Fibroblast of lung (primary cell): ENCODE measurements at places on chromosomes 16 and 17. TPM values are rescaled to one million over a fixed set of nuclear protein-coding genes. Genes with fewer than 3 reads are reported as not detected.
A peak's percentile ranks its signal among the peaks of the same experiment; 100 is the strongest.

RHBDL3 gene
- 0.17 and 0.26 TPM in 2 replicates for total RNA-seq

MXRA7 gene
- total RNA-seq, result 127 and 142 TPM in 2 replicates

MAP3K14 gene
- 3.6 TPM in 2 replicates for total RNA-seq

TBC1D3H gene
- total RNA-seq, result not detected in 2 replicates

PPY gene
- not detected in 2 replicates for total RNA-seq

OR2C1 gene
- under 0.01 and 0.17 TPM in 2 replicates for total RNA-seq

OR4D1 gene
- not detected in 2 replicates for total RNA-seq

PTX4 gene
- total RNA-seq, result not detected in 2 replicates

MT1G gene
- 11.6 and 16.4 TPM in 2 replicates for total RNA-seq

DNA sequence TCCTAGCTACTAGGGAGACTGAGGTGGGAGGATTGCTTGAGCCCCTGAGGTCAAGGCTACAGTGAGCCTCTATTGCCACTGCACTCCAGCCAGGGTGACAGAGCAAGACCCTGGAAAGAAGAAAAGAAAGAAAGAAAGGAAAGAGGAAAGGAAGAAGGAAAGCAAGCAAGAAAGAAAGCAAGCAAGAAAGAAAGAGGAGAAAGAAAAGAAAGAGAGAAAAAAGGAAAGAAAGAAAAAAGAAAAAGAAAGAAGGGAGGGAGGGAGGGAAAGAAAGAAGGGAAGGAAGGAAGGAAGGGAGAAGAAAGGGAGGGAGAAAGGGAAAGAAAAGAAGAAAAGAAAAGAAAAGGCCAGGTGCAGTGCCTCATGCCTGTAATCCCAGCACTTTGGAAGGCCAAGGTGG lies 9.0 kb downstream of the ACTG1 start:
- DNase-seq, result no peak

DNA sequence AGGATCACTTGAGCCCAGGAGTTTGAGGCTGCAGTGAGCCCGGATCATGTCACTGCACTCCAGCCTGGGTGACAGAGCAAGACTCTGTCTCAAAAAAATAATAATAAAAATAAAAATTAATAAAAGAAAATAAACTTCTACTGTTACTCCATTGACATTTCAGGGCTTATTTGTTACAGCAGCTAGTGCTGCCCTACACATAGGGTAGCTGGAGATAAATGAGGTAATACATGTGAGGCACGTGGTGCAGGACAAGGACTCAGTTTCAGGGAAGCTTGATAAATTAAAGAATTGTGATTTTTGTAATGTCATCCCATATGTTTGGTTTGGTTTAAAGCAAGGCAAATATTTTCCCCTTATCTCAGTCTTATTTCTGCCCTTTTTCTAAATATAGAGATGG lies 80.3 kb downstream of the GSG1L start:
- no peak for DNase-seq

- no peak for DNase-seq
Measured at GRCh38 chr17:38657824-38658740, 16.7 kb downstream of the EPOP start.

GRCh38 chr17:7138800-7139381 lies 24.3 kb upstream of the ASGR2 start:
- DNase-seq, result no peak

DNA sequence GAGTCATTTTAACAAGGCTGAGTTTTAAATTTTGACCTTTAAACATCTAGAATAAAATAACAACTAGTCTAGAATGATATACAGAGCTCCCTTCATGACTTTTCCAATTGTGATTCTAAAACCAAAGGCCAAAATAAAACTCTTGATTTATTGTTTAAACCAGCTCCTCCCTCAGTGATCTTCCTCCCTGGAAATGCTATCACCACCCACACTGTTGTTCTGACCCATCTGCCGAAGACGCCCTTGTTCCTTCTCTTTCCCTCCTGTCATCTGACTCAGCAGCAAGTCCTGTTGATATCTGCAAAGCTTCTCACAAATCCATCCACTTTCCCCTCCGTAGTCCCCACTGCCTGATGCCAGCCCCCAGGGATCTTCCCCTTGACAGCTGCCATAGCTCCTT lies 231.6 kb upstream of the DYNLRB2 start:
- DNase-seq, result no peak

DNA sequence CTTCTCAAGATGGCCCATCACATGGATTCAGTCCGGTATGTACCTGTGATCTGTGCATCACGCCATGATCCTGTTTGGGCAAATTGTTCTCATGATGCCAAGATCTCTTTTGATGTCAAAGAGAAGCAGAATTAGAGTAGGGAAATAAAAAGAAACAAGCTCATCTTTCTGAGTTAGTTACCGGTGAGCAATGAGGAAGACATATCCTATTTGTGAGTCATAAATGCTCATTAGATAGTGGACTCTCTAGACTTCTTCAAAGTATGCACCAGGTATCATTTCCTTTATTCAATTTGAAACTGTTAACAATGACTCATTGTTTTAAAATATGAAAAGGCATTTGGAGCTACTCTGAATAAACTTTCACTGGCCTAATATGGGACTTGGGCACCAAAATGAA lies 8.0 kb upstream of the KRTAP4-12 start:
- DNase-seq, result peak; percentile 75

DNA sequence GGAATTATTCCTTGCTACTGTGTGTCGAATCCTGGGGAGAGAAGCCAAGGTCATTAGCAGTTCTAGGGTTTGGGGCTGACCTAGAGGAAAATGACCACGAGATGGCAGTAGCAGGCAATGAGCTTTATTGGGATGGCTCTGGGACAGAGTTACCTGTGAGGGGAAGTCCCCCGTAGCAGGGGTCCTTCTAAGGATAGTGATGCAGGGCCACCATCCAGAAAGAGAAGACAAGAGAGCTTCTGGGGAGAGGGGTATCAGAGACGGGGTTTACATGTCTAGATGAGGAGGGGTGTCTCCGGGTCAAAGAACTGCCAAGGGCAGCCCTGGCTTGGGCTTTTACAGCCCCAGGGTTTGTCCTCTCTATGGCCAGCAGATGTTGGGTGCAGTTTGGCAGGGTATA lies 6.4 kb upstream of the GGT6 start:
- DNase-seq, result peak; percentile 63

DNA sequence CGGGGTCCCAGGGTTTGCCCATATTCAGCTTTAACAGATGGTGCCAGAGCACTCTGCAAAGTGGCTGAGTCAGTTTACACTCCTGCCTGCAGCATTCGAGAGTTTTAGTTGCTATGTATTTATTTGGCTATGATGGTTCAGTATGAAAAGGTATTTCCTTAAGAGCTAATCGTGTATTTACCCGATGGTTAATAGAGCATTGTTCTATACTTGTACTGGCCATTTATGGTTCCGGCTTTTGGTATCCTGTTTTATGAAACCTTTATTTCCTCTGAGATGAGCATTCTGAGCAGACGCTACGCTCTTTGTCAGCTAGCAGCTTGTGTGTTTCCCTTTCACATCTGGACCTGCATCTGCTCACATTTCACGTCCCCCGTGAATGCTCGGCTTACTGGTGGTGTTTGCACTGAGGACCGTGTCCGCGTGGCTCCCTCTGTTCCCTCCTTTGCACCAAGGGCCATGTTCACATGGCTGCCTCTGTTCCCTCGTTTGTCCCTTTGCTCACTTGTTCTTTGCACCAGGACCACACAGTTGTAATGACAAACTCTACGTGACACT lies 149.1 kb upstream of the CHMP6 start:
- no peak for DNase-seq

- no peak for DNase-seq
Measured at GRCh38 chr17:9044772-9045463, 23.6 kb downstream of the NTN1 start.

DNA sequence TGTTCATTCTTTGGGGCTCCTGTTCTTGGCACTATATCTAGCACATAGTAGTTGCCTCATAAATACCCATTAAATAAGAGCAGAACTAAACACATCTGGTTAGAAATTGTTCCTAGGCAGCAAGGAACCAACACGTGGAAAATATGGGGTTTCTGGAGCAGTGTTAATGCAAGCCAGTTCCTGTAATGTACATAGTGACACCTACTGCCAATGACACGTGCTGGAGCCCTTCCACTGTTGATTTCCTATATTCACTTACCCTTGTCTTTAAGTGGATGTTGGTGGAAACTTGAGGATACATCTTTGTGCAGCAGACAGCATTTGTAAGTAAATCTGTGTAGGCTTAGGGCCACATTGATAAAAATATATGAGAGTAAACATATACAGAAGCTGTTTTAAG lies 1.6 kb upstream of the IRF8 start:
- DNase-seq, result no peak

DNA sequence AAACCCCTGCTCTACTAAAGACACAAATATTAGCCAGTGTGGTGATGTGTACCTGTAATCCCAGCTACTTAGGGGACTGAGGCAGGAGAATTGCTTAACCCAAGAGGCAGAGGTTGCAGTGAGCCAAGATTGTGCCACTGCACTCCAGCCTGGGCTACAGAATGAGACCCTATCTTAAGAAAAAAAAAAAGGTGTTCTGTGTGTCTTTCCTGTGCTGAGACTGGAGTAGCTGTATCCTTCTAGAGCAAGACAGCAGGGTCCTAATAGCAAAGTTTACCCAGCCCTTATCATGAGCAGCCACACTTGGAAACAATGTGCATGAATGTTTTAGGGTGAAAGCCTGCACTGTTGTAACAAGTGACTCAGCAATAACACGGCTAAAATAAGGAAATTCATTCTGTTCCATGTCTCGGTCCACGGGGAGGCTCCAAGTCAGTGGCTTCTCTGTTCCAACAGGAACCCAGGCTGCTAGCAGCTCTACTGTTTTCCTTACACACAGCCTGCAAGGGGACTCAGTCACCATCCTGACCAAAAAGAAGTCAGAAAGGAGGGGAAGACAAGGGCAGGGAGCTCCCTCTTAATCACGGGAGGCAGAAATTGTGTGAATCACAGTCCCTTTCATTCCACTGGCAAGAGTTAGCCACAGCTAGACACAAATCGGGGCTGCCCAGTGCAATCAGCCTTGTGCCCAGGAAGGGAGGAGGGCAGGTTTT lies 7.1 kb upstream of the SLC5A11 start:
- DNase-seq, result peak; percentile 63

DNA sequence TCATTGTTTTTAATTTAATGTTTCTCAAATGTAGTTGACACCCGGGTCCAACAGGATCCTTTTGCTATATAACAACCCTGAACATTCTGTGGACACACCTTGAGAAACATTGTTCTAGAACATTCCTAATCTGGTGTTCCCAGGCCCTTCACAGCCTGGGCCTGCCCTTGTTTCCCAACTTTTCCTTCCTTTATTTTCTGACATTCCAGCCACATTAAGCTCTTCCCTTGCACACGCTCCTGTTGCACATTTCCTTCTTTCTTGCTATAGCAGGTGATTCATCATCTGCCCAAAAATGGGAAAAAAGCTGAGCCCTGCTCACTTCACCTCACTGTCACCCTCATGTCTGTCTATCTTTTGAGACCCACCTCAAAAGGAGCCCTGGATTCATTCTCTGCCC lies 67.9 kb upstream of the MARCHF10 start:
- no peak for DNase-seq

DNA sequence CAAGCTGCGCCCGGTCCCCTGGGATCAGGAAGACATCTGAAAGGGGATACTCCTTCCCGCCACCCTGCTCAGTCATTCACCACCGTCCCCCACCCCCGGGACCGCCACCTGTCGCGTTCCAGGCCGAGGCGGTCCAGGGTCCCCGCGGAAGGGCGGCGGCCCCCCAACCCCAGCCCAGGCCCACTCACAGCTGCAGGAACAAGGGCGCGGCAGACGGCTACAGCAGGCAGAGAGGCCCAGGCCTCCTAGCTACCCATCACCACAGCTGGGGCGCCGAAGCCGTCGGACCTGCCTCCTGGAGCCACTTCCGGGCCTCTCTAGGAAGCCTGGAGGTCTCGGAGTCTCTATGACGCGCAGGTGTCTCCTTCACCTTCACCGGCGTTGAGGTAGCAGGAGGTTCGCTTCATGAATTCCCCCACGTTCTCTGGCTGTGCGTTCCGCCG lies at the start of gene SDR42E1:
Gene SDR42E1, minus strand, starts transcription at position 272 of the 443 bp plus-strand sequence. CDS start 10,612 bp downstream, outside the sequence.
- DNase-seq, result peak; percentile 10

DNA sequence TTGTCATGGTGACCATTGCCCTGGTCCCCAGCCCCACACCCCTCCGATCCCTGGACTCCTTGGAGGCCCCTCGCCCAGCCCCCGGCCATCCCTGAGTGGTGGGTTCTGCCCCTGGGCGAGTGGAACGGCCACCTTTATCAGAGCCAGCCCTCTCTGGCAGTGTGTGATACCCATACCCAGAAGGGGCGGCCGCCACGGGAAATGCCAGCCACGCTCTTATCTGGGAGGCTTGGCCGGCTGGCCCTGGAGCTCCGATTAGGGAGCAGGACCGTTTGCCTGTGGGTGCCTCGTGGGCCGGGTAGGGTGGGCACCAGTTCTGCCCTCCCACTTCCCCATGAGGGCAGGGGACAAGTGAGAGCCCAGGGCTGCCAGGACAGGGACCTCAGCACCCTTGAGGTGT lies 58.3 kb upstream of the ZC3H18 start:
- no peak for DNase-seq

GRCh38 chr16:19851476-19851875 lies 33.2 kb downstream of the GPRC5B start:
- DNase-seq, result no peak

DNA sequence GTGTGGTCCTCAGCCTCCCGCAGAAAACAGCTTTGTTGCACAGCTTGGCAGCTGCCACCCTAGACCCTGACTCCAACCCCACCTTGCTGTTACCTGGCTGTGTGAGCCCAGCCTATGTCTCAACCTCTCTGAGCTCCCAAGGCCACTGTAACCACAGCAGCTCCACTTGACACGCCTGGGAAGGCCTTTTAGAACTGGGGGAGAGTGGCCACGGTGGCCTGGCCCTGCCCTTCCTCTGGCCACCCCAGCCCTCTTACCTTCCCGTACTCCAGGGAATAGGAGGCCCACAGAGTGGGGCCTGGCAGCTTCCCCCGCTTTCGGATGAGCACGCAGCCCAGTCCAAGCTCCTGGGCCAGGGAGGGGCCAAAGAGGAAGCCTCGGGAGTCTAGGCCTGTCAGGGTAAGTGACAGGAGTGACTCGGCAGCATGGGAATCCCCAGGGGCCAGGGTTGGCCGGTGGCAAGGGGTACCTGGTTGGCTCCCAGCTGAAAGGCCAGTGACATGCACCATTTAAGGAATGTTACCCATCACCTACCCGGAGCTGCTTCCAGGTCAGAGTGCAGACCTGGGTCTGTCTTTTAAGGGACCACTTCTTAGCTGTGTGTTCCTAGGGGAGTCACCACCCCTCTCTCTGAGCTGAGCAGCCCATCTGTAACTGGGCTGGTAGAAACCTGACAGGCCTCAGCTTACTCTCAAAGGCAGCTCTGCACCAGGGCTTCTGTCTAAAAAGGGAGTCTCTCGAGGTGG lies 1.4 kb downstream of the APRT start:
- DNase-seq, result no peak
